ENCODE measurements at places on chromosomes 1 and 21.

DNA sequence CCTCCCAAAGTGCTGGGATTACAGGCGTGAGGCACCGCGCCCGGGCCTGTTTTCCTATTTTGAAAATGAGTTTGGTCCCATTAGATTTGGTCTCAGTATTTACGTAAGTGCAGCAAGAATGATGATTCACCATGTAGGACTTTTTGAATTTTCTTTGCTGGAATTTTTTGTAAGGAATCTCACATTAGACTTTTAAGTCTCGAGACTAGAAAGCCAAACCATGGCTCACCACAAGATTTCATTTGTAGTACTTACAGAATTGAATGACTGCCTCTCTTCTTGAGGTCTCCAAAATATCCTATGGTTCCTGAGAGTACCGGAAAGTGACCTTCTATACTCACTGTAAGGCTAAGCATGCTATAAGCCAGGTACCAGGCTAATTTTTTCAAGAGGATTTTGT lies 325 bp downstream of the OR14A2 start:
- DNase-seq = no peak

DNA sequence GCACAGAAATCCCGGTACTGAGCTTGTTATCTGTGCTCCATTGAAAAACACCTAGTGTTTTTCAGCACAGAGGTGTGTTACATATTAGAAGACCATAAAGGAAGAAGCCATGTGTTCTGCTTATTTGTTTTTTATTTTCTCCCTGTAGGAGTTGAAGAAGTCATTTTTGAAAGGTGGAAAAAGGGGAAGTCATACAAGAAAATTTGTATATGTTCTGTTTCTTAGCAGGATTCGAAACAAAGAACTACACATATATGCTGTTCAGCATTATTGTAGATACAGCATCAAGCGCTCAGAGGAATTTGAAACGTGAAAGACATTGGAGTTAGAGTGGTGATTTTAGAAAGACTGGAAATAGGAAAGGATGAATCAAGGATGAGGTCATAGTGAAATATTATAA lies 345.3 kb upstream of the ADGRL2 start:
- no peak for DNase-seq

GRCh38 chr1:245246433-245246832 lies 91.6 kb downstream of the KIF26B start:
- no peak for DNase-seq

- no peak for DNase-seq
Measured at GRCh38 chr1:44696789-44697345, 22.4 kb downstream of the ARMH1 start.

DNA sequence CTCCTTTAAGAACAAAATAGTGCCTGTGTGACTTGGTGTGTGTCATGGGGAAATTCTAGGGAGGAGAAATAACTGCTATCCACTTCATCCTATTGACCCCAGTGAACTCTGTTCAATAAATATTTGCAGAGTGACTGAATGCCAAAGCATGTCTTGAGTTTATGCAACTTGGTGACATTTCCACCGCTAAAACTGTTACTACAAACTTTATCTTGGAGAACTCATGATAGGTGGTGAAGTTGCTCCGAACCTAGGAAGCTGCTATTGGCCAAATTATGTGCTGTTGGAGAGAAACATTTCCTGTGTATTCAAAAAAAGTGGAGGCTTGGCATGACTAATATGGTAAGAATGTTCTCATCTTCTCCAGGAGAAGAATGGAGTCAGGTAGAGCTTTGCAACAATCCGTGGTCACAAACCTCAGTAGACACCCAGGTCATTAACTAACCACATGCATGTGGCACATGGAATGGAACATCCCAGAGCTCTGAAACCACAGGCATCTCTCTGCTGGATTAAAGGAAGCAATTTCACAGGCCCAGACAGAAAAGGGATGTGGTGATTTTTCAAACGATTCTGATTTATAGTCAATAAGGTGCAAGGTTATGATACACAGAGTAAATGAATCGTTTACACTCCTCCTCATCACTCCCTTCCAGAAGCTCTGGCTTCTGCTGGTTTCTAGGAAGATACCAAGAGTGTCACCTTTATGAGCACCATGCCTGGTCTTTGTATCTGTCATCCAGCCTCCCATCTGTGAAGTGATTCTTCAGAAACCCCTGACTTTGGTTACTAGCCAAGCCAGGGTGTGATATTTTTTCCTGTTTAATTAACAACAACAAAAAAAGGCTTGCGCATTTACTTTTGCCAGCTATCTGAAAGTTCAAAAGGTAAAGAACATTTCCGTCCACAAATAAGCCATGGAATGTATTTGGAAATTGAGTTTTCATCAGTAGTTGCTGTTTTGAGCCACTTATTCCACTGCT lies 361.1 kb downstream of the TGFB2 start:
- no peak for DNase-seq

DNA sequence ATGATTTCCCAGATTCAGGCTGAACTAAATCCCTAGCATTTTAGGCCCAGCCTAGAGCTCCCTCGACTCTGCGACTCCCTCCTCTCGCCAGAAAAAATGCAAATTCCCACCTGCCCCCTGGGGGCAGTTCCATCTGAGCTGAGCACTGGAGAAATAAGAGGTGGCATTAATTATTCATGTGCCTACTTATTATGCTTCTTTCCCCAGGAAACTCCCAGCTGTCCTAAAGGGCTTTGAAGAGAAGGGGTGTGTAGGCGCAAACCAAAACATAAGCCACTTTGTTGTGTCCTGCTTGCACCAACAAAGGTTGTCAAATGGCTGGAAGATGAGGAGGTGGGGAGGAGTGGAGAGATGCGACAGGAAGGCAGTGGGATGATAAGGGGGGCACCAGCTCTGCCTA lies 41.4 kb upstream of the GOLT1A start:
- DNase-seq = no peak

- no peak for DNase-seq
Measured at GRCh38 chr21:24941316-24942185, 665.7 kb downstream of the MRPL39 start.

DNA sequence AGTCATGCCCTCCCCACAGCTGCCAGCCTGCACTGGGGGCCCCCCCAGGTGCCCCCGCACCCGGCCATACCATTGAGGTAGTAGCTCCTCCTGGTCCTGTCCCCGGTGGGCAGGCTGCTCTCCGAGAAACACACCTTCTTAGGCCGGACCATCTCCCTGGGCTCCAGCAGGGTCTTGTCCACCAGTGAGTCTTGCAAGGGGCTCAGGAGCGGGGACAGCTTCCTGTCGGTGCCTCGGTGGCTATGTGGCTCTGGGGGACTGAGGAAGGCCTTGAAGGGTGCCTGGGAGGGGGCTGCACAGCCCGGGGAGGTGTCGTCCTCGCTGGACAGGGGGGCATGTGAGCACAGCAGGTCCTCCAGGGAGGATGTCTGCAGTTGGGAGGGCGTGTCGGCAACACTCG lies 12.9 kb upstream of the FTCD start:
- DNase-seq = no peak

- DNase-seq = no peak
Measured at GRCh38 chr1:16433030-16433429, 4.2 kb downstream of the SPATA21 start.

GRCh38 chr1:239250353-239251035 lies 135.9 kb upstream of the CHRM3 start:
- DNase-seq = no peak

- no peak for DNase-seq
Measured at GRCh38 chr1:5737081-5737480, 255.1 kb downstream of the NPHP4 start.

DNA sequence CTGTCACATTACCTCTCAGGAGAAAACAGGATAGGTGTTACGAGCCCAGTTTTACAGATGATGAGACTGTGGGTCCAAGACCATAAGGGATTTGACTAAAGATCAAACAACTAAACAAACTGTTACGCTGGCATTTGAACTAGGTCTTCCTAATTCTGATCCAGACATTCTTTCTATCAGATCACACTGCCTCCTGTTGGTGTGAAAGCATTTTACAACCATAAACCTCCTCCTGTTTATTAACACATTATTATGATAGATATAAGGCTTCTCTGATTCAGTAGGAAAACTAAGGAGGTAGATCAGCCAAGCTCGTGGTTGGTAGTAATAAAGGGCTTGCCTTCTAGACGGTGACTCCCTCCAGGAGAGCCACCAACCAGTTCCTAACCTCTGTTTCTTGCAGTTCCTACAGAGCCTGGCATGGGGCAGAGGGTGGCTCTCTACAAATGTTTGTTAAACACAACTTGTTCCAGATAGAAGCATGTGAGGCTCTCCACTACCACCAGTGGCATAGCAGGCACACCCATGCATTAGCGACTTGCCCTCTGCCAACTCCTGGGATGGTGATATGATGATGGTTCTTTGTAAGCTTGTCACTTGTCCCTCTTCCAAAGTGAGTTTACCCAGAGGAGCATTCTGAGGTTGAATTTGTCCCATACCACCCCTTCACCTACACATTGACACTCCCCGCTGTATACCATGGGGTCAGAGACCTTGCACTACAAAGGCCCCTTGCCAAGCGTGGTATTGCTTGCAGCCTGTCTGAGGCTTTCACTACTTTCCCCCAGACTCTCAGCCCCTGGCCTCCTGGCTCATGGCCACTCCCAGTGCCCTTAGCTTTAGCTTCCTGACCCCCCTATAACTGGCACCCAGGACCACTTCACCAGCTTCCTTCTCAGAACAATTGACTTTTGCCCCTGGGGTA lies 96.4 kb upstream of the HOOK1 start:
- no peak for DNase-seq

DNA sequence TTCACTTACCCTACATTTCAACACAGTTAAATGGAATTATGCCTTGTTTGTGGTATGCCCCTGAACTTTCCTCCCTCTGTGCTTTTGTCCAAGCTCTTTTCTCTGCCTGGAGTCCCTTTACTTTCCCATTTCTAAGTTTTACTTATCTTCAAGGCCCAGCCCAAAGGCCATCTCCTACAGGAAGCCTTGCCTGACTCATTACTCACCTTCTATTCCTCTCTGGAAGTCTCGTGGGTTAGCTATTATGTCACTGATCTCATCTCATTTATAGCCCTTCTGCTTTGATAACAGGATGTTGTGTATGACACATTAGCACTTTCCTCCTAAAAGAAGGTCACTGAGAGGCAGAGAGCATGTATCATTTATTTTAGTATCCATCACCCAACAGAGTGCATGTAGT lies 78.8 kb upstream of the CD1D start:
- DNase-seq = no peak

DNA sequence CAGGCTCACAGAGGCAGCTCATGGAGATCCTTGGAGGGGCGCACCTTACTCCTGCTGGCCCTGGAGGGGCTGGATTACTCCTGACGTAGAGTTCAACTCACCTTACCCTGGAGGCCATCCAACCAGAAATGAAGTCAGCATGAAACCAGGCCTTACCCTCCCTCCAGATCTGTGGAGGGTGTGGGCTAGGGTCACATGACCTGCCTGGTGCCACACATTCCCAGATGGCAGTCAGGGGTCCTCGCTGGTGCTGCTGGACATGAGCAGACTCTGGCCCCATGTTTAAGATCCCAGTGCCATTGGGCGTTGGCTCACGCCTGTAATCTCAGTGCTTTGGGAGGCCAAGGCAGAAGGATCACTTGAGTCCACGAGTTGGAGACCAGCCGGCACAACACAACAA lies 4.5 kb downstream of the C21orf58 start:
- DNase-seq = no peak

DNA sequence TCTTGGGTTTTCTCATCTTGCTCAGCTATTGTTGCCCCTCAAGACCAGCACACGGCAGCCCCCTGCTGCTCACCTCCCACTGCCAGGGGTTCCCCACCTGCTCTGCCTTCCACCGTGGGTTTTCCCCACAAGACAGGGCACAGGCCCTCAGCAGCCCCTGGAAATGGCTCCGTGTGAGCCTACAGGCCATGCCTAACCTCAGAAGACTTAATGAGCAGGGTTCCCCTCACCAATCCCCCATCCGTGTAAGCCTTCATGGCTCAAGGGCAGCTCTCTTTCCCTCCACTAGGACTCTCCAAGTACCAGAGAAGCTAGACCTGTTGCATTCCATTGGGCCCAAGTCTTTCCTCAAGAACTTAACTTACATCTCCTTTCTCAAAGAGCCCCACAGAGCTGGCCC lies 18.4 kb upstream of the RCAN3 start:
- no peak for DNase-seq

DNA sequence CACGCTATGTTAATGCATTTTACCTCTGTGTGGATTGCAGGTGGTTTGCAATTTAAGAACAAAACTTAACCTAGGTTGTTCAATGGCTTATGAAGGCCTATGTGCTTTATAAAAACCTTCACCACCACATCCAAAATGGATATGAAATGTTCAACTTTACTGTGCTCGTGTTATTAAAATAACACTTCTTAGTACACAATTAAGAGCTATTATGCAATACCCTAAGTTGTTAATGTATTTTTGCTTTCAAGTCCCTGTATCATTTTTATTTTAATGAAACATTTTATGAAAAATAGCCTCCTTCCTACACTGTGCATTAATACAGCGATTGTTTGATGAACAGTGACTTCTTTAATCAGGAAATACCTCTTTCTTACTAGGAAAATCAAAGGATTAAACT lies 12.0 kb downstream of the NCAM2 start:
- DNase-seq = no peak

DNA sequence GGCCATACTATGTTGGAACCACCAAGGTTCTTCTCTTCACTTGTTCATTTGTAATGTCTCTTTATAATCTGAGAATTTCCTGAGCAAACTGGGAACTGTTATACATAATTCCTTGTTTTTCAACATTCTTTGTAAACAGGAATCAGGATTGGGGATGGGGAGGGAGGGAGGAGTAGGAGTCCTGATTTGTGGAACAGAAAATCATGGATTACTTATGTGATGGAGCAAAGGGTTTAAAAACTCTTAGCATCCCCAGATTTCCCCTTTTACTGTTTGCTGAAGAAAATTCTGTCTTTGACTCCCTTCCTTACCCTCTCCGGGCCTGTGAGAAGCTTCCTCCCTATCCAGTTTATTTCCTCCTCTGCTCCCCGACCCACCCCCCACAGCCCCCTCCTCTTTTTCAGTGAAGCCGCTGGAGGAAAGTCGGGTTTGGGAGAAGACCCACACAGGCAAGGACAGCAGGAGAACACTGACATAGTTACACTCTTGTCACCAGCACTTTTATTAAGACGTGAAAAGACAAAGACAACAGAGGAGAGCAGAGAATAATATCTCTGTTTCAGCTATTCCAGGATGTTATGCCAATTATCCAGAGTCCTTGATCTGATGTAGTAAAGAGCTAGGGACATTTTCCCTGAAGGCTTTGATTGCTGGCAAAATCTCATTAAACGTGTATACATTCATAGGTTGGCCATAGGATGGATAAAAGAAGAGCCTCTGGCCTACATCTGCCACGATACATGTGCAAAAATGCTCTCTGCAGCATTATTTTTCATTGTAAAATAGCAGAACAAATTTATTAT lies 4.6 kb upstream of the NBPF1 start:
- no peak for DNase-seq

DNA sequence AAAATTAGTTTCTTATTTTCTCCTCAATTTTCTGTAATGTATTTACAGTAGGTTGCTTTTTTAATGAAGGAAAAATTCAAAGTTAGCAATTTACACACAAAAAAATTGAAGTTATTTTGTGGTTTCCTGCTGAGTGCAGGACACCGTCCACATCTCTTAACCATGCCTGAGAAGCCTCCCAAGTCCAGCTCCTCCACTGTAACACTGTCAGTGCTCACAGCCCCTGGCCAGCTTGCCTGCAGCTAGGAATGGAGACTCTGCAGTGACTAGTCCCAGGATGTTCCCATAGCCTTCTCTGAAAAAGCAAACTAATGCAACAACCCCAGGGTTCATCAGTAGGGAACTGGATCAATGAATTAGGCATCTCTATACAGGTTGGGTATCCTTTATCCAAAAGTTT lies 3.5 kb downstream of the A3GALT2 start:
- no peak for DNase-seq
